ENCODE measurements at places on chromosomes 13 and 19.

- no peak for DNase-seq
Measured at GRCh38 chr13:77619655-77620054, 77.8 kb upstream of the SLAIN1 start.

GRCh38 chr13:102147353-102147752 lies 254.5 kb downstream of the FGF14 start:
- no peak for DNase-seq

GRCh38 chr13:99124794-99125316 lies 75.8 kb upstream of the UBAC2 start:
- DNase-seq: peak; percentile 67

DNA sequence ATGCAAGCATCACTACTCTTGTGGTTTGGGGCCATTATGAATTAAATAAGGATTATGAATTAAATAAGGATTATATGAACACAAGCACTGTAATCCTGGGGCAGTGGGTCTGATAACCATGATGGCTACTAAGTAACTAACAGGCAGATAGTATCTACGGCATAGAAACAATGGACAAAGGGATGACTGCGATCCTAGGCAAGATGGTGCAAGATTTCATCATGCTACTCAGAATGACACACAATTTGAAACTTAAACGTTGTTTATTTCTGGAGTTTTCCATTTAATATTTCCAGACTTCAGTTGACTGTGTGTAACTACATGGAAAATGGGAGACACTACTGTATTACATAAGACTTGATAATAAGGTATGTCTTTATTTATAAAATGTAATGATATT lies 15.1 kb downstream of the KCNRG start:
- DNase-seq: no peak

- no peak for DNase-seq
Measured at GRCh38 chr19:4492337-4493103, 20.4 kb downstream of the HDGFL2 start.

- no peak for DNase-seq
Measured at GRCh38 chr19:20349206-20349605, 182.2 kb downstream of the ZNF486 start.

GRCh38 chr19:645912-646778 lies 6.5 kb downstream of the FGF22 start:
- no peak for DNase-seq

- peak; percentile 82 for DNase-seq
Measured at GRCh38 chr19:4660181-4660791, 9.9 kb downstream of the MYDGF start.
